HEK293T (cell line): ENCODE measurements at places on chromosomes 16 and 17.

DNA sequence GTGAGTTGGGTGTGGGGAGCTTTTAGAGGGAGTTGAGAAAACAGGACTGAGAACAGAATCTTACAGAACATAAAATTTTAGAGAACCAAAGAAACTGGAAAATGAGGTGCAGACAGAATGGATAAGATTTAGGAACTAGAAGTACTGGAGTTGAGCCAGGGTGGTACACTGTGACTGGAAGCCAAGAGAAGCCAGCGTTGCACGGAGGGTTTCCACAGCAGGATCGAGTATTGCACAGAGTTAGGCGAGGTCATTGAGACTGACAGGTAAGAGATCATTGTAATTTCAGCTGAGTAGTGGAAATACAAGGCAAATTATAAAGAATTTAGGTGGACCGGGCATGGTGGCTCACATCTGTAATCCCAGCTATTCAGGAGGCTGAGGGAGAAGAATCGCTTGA, 6.6 kb downstream of the GSDMA start:
- DNase-seq, result no peak

DNA sequence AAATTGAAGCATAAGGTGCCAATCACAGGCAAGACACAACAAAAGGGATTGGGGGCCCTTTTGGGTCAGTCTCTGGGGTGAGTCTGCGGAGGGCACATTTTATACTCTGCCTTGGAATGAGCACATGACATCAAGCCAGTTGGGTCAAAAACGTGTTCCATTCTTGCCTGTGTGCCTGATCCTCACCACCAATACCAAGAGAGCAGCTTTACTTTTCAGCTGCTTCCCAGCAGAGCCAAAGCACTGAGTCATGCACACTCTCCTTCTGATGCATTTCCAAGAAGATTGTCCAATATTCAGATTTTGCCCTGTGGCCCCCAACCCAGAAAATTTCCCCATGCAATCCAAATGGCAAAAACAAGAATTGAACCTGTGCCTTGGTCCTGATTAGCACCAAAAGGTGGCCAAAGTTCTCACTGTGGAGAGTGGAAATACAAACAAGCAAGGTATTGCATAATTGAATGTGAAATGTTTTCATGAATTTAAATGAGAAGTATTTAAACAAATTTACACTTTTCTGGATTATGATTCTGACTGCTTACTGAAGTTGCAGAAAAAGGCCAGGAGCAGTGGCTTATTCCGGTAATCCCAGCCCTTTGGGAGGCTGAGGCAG, 217.8 kb upstream of the SOX9 start:
- DNase-seq, result no peak

DNA sequence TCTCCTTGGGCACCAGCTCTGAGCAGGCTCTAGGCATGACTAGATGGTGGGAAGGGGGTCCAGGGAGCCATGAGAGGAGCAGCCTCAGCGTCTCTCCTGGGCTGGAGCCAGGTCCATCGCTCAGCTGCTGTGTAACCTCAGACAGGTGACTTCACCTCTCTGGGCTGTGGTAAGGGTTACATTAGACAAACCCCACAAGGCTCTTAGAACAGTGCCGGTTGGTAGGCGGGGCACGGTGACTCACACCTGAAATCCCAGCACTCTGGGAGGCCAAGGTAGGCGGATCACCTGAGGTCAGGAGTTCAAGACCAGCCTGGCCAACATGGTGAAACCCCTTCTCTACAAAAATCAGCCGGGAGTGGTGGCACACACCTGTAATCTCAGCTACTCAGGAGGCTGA, 18.1 kb upstream of the NPTX1 start:
- no peak for DNase-seq

- DNase-seq, result no peak
Measured at GRCh38 chr16:67961551-67961957, 6.9 kb downstream of the SLC12A4 start.

DNA sequence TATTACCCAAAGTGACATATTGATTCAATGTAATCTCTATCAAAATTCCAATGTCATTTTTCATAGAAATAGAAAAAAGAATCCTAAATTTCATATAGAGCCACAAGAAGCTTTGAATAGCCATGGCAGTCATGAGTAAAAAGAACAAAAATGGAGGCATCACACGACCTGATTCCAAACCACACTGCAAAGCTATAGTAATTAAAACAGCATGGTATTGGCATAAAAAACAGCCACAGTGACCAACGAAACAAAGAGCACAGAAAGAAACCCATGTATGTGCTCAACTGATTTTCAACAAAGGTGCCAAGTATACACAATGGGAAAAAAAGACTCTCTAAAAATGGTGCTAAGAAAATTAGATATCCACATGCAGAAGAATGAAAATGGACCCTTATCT, 101.5 kb downstream of the BRIP1 start:
- no peak for DNase-seq

GRCh38 chr16:87457709-87458423, 35.0 kb downstream of the ZCCHC14 start:
- DNase-seq, result no peak

- no peak for DNase-seq
Measured at GRCh38 chr17:17855976-17856375, 19.2 kb upstream of the SREBF1 start.

GRCh38 chr17:65576939-65577338, 15.5 kb upstream of the AXIN2 start:
- DNase-seq, result no peak

DNA sequence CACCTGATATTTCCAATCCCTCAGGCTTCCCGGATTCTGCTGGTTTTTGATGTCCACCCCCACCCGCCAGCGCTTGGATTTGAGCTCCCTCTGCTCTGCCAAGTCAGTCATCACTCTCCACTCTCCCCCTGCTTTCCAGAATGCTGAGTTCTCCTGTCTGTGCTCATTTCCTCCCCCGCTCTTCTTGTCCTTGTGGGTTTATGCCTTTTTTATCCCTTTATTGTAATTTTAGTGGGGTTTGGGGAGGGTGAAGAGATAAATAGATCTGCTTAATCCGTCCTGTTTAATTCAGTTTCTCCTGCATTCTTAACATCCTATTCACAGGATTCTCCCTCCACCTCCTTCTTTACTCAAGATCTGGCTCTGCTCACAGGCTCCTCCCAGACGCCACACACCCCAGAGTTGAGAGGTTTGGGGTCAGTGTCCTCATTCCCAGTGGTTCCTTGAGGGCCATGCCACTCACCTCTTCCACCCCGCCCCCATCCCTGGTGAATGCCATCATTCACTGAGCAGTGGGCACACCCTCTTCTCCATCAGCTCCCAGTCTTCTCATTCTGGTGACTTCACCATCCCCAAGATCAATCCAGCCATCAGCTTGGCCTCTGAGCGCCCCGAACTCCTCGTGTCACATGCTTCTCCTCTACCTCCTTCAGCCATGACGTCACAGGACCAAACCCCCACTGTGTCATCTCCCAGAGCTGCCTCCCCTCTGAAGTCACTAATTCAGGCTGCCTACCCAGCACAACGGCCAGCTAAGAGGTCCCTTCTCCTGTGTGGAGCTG, 15.1 kb upstream of the GUCY2D start:
- DNase-seq, result no peak

- no peak for DNase-seq
Measured at GRCh38 chr17:65515512-65515911, 45.9 kb downstream of the AXIN2 start.

DNA sequence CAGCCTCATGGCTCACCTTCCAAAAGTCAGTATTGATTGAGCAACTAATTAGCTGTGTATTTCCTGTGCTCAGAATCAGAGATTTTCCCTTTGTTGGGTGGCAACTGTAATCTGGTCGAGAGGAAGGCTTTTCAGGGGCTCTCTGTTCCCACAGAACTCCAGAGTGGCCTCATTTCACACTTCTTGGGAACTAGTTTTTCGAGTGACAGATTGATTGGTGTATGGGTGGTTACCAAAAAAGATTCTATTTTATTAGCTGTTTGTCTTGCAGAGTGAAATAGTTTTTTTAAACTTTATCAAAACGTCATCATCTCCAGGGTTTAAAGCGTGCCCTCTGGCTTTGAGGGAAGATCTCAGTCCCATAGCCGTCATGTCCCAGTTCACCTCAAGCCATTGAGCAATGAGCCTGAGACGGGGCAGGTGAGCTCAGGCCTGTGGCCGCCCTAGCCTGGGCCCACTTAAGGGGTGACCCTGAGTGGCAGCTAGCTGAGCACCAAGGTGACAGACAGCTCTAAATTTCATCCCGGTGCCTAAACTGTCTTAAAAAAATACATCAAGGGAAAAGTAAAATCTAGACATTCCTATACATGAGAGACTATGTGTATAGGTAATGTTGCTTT, 53.0 kb downstream of the SMPD3 start:
- no peak for DNase-seq

- DNase-seq, result no peak
Measured at GRCh38 chr16:3804426-3805016, 76.0 kb downstream of the CREBBP start.

GRCh38 chr17:66432996-66433551, 130.7 kb downstream of the PRKCA start:
- DNase-seq, result no peak

DNA sequence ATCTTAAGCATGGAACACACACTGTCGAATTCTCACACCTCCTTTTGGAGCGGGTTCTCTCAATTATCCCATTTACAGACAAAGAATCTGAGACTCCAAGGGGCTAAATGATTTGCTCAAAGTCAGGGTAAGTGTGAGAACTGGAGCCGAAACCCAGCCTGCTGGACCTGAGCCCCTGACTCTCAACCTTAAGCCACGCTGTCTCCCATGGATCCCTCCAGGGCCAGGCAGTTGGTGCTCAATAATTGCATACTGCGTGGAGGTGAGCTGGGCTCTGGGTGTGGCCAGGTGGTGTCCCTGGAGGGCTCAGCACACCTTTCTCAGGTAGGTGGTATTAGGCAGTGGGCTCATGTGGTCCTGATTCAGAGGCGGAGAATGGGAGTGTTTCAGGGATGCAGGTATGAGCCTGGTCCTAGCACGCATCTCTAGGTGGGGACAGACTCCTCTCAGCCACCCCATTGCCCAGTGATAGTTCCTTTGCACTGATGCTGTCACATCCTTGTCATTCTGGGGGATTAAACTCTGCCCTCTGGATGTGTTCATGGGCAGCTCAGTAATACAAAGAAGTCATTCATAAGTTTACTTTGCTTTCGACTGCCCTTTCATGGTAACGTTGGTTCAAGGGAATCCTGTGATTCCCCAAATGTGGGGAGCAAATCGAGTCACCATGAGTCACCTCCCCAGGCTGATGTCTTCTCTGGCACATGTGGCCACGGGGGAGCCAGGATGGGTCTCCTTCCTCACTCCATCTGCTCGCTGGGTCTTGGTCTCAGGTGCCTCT, 399.5 kb upstream of the TNRC6C start:
- no peak for DNase-seq

GRCh38 chr16:50478773-50479149, 69.4 kb upstream of the NKD1 start:
- DNase-seq, result no peak

DNA sequence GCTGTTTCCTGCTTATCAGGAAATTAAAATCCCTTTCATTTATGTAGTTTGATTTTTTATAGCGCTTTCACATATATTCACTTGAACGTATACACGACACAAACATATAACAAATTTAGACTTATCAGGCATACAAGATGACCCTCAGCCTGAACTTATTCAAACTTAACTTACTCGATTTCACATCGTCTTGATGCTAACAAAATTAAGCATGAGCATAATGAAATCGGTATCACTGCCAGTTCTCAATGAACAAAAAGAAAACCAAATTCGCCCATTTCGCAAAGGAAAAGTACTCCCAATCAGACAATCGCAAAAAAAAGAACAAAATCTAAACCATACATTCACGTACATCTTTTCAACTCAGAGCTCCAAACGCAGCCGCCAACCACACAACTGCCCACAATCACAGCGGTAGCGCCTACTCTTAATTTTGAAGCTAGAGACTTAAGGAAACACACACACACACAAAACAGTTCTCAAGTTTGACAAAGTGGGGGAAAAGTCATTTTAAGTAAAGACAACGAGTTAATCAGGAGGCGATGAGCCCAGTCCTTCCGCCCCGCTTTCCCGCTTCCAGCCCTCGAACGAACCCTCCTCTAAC, 1.1 kb downstream of the GJC1 start:
- no peak for DNase-seq

DNA sequence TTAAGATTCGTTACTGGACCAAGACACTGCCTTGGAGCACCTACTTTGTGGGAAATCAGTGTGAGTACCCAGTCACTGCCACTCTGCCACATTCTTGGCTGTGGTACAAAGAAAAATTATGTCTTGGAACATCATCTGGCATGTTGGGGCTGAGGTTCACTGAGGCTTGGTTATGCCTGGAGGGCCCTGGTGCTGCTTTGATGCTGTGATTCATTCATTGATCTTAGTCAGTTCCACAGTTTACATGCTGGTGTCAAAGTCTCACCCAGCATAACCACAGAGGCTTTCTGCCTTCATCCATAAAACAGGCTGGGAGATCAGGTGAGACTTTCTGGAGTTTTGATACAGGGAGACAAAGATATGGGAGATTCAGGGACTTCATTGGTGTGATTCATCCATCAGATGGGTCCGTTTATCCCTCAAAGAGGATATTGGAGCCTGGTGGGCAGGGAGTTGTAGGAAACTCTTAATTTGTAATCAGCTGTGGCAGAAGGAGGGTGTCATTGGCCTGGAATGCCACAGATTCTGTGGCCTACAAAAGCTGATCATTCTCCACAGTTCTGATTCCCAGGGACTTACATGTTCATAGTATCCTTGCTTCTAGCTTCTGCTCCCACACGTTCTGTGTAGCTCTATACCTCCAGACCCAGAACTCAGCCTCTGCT, 322.5 kb downstream of the PMP22 start:
- no peak for DNase-seq

GRCh38 chr17:49180303-49180702, 30.1 kb downstream of the GNGT2 start:
- DNase-seq, result peak; percentile 79

DNA sequence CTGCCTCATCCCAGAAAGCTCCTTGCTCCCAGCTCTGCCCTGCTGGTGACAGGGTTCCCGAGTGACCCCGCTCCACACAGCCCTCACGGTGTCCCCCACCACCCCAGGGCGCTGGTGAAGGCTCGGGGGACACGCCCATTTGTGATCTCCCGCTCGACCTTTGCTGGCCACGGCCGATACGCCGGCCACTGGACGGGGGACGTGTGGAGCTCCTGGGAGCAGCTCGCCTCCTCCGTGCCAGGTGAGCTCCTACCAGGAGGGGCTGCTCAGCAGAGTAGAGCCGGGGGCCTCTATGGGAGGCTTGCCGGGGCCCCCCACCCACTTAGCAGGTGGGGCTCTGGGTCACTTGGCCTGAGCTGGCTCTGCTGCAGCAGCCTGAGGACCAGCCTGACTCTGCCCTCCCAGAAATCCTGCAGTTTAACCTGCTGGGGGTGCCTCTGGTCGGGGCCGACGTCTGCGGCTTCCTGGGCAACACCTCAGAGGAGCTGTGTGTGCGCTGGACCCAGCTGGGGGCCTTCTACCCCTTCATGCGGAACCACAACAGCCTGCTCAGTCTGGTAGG, 11.2 kb downstream of the GAA start:
- DNase-seq, result no peak

GRCh38 chr17:50451943-50452629, 16.6 kb downstream of the CHAD start:
- DNase-seq, result no peak

- DNase-seq, result no peak
Measured at GRCh38 chr17:7443499-7444485, 1.1 kb upstream of the CHRNB1 start.
